ENCODE measurements at places on chromosomes 6 and 20.

DNA sequence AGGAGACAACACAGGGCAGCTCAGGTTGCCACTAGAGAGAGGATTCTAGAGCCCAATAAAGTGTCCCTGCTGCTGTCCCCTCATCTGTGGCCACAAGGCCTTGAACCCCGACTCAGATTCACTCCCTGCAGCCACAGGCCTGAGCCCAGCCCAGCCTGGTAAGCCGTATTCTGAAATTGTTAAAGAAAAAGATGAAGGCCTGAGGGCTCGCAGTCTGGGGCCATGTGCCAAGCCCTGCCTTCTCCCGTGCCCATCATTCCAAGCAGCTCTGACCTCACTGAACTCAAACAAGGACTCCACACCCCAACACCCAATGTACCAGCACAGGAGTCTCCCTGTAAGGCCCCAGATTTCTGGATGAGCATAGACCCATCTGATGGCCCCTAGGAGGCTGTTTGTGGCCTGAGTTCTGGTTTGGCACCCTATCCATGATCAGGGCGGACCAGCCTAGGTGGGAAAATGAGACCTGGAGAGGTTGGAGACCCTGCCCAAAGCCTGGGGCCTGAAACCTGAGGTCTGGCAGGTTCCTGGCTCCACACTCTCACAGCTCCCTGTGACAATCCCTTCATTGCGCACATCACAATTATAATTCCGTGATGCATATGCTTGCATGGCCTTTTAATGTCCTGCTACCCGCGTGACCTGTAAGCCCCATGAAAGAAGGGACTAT, 62.0 kb upstream of the TOP1 start:
- no peak for DNase-seq

- DNase-seq: no peak
Observed at GRCh38 chr20:43167615-43168014, 22.1 kb downstream of the PTPRT start.

GRCh38 chr6:95587989-95588388, 10.7 kb downstream of the MANEA start:
- no peak for DNase-seq

- no peak for DNase-seq
Observed at GRCh38 chr6:158764926-158765325, 54.2 kb downstream of the EZR start.

DNA sequence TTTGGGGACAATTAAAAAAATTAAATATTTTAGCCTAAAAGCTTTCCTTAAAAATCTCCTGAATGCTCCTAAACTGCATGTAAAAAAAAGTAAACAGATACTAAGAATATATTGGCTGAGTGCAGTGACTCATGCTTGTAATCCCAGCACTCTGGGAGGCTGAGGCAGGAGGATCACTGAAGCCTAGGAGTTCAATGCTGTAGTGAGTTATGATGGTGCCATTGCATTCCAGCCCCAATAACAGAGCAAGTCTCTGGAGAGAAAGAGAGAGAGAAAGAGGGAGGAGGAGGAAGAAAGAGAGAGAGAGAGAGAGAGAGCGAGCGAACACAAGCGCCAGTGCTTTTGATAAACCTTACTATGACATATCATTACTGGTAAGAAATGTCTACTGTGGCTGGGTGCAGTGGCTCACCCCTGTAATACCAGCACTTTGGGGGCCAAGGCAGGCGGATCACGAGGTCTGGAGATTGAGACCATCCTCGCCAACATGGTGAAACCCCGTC, 58.8 kb downstream of the FKBP5 start:
- DNase-seq: no peak

GRCh38 chr6:19734061-19734460, 103.1 kb upstream of the ID4 start:
- no peak for DNase-seq

DNA sequence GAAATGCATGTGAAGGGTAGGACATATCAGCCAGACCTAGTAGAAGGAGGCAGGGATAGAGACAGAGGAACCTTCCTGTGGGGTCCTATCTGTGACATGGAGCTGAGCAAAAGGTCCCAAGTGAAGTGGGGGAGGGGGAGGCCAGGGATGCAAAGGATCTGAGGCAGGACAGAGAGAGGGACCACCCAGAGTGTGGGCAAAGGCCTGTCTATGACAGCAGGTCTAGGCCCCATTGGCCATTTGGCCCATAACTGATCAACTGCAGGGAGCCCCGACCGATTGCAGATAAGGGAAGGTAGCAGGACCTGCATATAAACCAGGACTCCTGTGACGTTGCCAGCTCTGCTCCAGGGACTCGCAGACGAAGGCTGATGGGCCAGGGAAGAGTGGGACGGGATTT, 49.6 kb upstream of the SYNDIG1 start:
- no peak for DNase-seq

DNA sequence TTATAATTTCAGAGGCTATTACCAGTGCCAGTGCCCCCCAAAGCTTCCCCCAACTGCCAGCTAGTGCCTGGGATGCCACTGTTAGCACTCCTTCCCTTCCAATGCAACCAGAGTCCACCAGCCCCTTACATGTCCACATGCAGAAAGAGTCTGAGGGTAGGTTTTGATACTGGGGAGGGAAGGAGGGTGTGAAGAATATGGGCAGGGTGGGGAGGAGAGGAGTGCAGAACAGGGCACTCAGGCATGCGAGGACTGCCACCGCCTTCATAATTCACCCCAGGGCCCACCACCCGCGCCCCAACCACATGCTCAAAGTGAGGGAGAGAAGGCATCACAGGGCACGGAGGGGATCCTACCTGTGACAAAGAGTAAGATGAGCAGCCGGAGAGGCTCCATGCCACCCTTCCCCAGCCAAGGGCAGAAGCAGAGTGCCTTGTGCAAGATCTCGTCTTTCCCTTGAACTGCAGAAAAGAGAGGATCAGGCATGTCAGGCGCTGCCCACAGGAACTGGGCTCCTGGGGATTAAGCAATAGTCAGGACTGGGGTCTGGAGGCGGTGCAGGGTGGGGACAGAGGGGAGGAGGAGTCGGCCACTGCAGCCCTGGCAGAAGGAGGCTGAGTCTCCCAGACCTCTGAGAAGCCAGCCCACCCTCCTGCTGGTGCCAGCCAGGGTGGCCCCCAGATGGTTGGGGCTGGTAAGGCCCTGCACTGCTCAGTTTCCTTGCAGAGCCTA, at the start of gene TREM2:
TSS of gene TREM2 (minus strand) at position 430 of the 732 bp plus-strand sequence. CDS start at position 396, 34 bp downstream.
- DNase-seq: no peak

- DNase-seq: no peak
Observed at GRCh38 chr6:46103441-46104115, 26.2 kb upstream of the ENPP4 start.

DNA sequence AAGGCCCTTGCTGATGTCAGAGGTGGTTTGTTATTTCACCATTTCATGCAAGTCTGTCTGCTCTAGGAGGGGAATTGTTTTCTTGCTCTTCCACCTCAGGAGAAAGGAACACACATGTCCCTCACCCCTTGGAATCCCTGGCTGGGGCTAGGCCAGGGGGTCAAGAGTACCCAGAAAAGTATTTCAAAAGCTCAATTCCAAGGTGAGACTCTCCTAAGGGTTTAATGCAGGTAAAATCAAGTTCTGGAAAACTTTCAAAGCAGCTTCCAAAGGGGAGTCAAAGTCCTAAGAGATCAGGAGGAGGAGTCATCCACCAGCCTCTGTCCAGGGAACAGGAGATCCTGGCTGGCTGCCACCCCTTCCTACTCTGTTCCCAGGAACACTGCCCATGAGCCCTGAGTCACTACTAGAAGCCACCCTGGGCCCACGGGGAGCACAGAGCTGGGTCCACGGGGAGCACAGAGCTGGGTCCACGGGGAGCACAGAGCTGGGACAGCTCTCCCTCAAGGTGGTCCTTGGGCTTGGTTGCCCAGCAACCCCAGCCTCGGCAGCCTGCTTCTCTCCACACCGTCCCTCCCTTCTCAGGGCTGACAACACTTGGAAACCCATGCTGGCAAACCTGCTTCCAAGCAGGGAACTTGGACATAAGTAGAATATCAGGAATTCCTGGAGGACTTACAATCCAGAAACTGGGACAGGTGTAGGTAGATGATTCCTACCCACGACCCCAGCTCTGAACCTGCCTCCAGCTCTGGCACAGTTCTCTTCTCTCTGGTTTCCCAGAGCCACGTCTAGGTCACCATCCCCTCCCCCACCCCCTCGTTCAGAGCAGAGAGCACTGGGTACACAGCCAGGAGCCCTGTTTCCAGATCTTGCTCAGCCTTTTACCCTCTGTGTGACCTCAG, 35.3 kb upstream of the CDKN1A start:
- no peak for DNase-seq

DNA sequence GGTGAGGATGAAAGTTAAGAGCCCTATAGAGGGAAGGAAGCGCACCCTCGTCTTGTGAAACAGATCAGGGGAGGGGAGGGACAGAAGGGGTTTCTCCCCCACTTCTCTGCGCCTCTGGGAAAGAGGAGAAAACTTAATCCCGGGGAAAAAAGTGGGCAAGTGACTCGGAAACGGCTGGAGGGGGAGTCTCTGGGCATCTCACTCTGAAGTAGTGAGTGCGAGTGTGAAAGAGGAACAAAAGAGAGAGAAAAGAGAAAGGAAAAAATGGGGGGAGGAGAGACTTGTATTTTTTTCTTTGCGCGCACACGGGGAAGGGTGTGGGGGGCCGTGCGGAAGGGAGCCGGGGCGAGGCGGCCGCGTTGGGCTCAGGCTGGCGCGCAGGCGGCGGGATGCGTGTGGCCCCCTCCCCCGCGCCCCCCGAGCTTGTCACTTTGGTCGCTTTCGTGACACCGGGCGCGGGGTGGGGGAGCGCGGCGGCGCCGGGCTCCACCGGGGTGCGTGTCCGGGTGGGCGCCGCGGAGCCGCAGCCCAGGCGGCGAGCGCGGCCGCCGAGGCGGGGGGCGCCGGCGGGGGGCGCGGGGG, 454 bp downstream of the L3MBTL3 start:
- peak; percentile 27 for DNase-seq

- DNase-seq: no peak
Observed at GRCh38 chr20:10427060-10427692, 6.8 kb downstream of the MKKS start.

GRCh38 chr20:43662943-43663655, 3.8 kb upstream of the MYBL2 start:
- no peak for DNase-seq

GRCh38 chr20:21609221-21609620, 95.4 kb upstream of the NKX2-2 start:
- DNase-seq: no peak

- DNase-seq: no peak
Observed at GRCh38 chr6:91477688-91478087, 890.8 kb upstream of the MAP3K7 start.

- DNase-seq: no peak
Observed at GRCh38 chr6:76262240-76262639, 189.8 kb upstream of the IMPG1 start.

- no peak for DNase-seq
Observed at GRCh38 chr20:31718952-31719643, 3.6 kb downstream of the BCL2L1 start.

- DNase-seq: no peak
Observed at GRCh38 chr20:61621852-61622251, 369.8 kb downstream of the CDH4 start.

GRCh38 chr20:43752561-43753301, 25.9 kb upstream of the GTSF1L start:
- DNase-seq: no peak

DNA sequence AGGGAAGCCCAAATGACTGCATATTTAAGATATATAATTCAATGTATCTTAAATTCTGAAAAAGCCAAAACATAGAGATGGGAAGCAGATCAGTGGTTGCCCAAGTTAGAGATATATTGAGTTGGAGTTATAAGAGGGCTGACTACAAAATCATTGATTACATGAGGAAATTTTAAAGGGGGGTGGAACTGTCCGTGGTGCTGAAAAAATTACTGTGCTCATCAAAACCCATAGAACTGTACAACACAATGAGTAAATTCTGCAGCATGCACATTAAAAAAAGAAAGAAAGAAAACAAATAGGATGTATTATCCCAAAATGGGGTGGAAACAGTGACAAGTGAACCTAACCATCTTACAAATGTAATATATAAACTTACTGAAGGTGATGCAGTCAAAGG, 100.9 kb downstream of the FUT9 start:
- DNase-seq: no peak

DNA sequence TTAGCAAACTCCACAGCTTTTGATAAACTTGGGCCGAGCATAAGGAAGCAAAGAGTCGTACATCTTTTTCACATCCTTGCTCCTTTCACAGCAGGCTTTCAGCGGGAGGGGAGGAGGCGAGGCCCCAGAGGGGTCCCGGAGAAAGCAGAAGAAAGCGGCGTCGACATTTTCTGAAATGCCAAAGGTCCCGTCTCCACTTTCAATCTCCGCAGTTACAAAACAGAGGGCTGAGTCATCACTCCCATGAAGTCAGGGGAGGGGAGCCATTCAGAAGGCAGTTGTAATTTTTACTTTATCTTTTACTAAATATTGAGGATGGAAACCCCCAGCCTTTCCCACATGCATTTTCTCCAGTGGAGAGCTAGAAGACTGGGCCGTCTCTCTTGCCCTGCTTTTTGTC, 174.2 kb upstream of the THBS2 start:
- no peak for DNase-seq

- no peak for DNase-seq
Observed at GRCh38 chr6:75657327-75657726, 55.6 kb downstream of the SENP6 start.

DNA sequence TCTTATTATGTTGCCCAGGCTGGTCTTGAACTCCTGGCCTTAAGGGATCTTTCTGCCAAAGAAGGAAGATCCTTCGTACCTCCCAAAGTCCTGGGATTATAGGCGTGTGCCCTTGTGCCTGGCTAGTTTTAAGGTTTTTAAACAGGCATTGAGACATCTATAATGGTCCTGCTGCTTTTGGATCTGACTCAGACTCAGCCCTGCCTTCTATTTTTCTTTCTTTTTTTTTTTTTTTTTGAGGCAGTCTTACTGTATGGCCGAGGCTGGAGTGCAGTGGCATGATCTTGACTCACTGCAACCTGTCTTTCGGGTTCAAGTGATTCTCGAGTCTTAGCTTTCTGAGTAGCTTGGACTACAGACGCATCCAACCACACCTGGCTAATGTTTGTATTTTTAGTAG, 73.7 kb downstream of the PHF20 start:
- no peak for DNase-seq

DNA sequence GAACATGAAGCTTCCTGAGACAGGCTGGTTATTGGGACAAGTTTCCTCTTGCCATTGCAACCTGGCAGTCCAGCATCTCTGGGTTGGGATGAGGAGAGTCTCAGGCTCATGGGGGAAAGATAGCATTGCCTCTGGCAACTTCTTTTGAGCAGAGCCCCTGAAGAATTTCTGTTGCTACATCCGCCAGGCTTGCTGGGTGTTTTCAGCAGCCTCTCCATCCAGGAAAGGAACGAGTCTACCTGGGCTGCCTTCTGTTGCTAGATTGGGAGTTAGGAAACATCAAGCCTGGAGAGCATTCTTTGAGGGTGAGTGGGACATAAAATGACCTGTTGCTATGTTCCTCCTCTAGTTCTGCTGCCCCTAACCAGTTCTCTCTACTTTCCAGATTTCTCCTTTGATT, 313.5 kb downstream of the RFPL4B start:
- no peak for DNase-seq

GRCh38 chr6:72250664-72251063, 364.3 kb downstream of the RIMS1 start:
- no peak for DNase-seq

DNA sequence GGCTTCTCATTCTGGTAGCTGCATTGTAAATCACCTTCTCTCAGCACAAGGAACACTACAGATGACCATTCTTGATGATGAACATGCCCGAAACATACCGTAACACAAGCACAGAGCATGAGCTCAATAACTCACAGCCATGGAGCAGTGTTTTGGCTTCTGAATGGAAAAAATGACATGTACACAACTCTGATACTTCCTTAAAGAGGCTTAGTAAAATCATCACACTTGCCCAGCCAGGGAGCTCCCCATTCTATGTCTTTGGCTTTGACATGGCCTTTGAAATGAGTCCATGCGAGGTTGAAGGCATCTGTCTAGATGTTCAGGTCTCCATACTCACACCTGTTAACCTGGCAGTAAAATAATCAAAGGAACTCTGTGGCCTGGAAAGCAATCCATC, 87.6 kb downstream of the MYB start:
- no peak for DNase-seq

All from stimulated activated CD4-positive, alpha-beta T cell treated with anti-CD3 and anti-CD28 coated beads, Interleukin-15, amount 100 ng/mL, for 1 hour (primary cell).